ENCODE measurements at places on chromosomes 12 and 14.

GRCh38 chr12:2924019-2924418, 33.3 kb downstream of the TULP3 start:
- peaks cover 64% of the 10 kb centered on the region for H3K36me3 ChIP-seq
- no peak for DNase-seq
- H3K27me3 ChIP-seq = no peaks in the 10 kb centered on the region
- no peak overlapping the region for H3K4me3 ChIP-seq

GRCh38 chr14:45253754-45254310, 830 bp upstream of the MIS18BP1 start:
- peak overlapping the region; percentile 98 for H3K27ac ChIP-seq
- peaks cover 36% of the 10 kb centered on the region for H3K4me1 ChIP-seq
- no peak for DNase-seq
- H3K4me3 ChIP-seq = peak overlapping the region; percentile 94
- H3K36me3 ChIP-seq = peaks cover 18% of the 10 kb centered on the region

GRCh38 chr14:22555384-22556011, 33.5 kb downstream of the DAD1 start:
- DNase-seq = no peak
- H3K4me1 ChIP-seq = peaks cover 95% of the 10 kb centered on the region
- peaks cover 4% of the 10 kb centered on the region for H3K27me3 ChIP-seq
- peak overlapping the region; percentile 91 for H3K4me3 ChIP-seq

- no peaks in the 10 kb centered on the region for H3K27me3 ChIP-seq
- DNase-seq = no peak
Measured at GRCh38 chr12:3019005-3019680, 58.0 kb upstream of the TSPAN9 start.

DNA sequence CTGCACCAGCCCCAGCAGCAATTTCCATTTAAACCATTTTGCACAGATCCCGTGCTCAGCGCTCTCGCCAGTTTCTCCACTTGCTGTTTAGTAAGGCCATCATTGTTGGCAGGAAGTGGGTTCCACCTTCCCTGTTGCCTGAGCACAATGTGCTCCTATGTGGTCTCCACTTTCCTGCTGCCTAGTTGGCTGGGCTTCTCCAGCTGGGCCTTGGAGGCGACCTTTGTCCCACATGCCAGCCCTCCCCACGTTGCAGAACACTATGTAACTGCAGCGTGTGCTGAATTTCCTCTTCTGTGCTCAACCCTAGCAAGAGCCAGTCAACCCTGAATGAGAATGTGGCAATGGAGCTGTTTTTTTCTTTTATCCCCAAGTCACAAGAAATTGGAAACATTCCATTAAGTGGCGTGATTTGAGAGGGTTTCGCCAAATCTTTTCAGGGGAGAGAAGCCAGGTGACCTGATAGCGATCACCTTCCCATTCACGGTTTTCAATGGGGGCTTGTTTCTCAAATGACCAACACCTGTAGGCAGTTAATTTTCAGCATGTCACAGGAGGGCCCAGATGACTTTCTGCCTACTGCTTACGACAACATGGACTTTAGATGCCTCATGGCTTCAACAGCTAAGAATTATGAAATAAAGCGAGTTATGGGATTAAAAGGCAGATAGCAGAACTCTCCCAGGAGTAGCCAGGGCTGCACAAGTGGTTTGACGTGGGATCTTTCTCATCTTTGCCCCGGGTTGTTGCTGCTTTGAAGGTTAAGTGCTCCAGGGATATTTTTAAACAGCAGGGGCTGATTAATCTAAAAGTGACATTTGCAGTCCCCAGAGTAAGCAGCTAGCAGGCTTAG, at the start of gene ACACB:
Gene ACACB (plus strand): TSS at position 830 of the 853 bp plus-strand sequence. CDS start 22,819 bp downstream, outside the sequence.
- H3K27ac ChIP-seq = no peak within 1 kb of the TSS
- DNase-seq = no peak
- H3K4me1 ChIP-seq = peaks cover 36% of the 10 kb centered on the region

GRCh38 chr12:98374007-98374406, 141.4 kb upstream of the TMPO start:
- H3K4me1 ChIP-seq = peaks cover 15% of the 10 kb centered on the region
- no peak for DNase-seq
- H3K27me3 ChIP-seq = peaks cover 69% of the 10 kb centered on the region
- H3K36me3 ChIP-seq = no peaks in the 10 kb centered on the region
- no peak overlapping the region for H3K4me3 ChIP-seq

DNA sequence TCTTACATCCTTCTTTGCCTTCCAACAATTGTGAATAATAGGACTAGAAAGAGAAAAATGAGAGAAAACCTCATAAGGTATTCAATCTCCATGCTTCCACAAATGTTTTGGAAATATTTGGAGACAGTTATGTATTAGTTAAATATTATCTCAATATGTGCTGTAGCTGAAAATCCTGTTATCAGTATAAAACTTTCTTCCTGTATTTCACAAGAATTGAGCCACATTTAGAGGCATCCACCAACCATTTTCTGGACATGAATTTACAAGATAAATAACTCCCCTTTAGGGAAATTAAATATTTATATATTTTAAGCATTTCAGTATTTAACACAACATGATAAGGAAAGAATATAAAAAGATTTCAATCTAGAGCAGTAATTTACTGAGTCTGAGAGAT, 200.3 kb downstream of the GPHN start:
- no peaks in the 10 kb centered on the region for H3K4me1 ChIP-seq
- no peak overlapping the region for H3K4me3 ChIP-seq
- H3K36me3 ChIP-seq = peaks cover 18% of the 10 kb centered on the region
- no peaks in the 10 kb centered on the region for H3K27me3 ChIP-seq
- no peak for DNase-seq

DNA sequence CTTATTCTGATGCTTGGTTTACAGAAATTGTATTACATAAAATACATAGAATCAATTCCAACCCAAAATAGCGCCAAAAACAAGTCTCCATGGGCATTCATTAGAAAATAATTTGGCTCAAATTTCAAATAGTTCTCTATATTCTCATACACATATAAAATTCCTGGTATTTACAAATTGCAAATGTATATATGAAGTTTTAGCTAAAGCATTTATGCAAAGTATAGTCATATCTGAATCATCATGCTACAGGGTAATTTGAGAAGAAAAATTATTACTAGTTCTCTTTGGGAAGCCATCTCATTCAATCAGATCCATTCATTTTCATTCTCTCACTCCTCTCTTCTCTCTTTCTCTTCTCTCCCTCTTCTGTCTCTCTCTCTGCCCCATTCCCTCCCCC, 257.8 kb downstream of the DPF3 start:
- DNase-seq = no peak
- H3K27me3 ChIP-seq = no peaks in the 10 kb centered on the region
- H3K36me3 ChIP-seq = peaks cover 9% of the 10 kb centered on the region
- no peaks in the 10 kb centered on the region for H3K4me1 ChIP-seq
- H3K4me3 ChIP-seq = no peak overlapping the region

DNA sequence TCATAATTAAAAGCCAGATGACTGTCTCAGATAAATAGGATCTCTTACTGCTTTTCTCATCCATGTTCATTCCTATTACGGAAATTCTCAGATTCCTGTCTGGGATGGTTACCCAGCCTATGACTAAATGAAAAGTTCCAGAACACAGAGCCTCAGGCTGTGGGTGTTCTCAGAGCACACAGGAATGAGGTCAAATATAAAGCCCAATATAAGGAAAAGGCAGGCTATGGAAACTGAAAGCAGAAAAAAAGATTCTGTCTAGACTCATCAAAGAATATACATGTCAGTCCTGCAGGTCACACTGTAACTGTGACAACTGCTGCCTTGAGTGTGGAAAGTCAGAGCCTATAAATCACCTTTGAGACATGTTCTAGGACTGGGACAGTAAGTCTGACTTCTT, 64.3 kb downstream of the DCAF5 start:
- H3K4me1 ChIP-seq = peaks cover under 1% of the 10 kb centered on the region
- no peak overlapping the region for H3K4me3 ChIP-seq
- H3K27me3 ChIP-seq = no peaks in the 10 kb centered on the region
- no peak for DNase-seq
- peaks cover 14% of the 10 kb centered on the region for H3K36me3 ChIP-seq

GRCh38 chr12:128715485-128715884, 108.3 kb downstream of the SLC15A4 start:
- no peaks in the 10 kb centered on the region for H3K4me1 ChIP-seq
- H3K4me3 ChIP-seq = no peak overlapping the region
- no peaks in the 10 kb centered on the region for H3K36me3 ChIP-seq
- H3K27ac ChIP-seq = no peak overlapping the region

- H3K4me3 ChIP-seq = no peak overlapping the region
- no peaks in the 10 kb centered on the region for H3K36me3 ChIP-seq
- no peak for DNase-seq
- H3K4me1 ChIP-seq = no peaks in the 10 kb centered on the region
- H3K27me3 ChIP-seq = peaks cover 2% of the 10 kb centered on the region
Measured at GRCh38 chr14:30309405-30309804, 249.6 kb upstream of the G2E3 start.

DNA sequence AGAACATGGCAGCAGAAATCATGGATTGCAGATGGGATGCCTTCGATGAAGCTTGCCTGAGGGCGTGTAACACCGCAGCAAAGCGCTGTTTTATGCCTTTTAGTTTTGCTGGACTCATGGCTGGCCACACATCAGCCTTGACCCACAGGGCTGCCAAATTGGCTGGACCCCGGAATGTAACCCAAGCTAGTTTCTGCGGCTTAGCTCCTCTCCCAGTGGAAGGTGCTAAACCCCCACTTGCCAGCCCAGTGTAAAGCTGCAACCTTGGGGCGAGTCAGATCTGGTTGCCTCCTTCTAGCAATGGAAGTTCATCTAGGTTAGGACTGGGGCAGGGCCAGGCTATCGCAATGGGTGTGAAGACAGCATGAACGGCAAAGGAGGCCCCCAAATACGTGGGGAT, 38.3 kb downstream of the MEG3 start:
- DNase-seq = no peak
- no peak overlapping the region for H3K27ac ChIP-seq
- H3K4me1 ChIP-seq = no peaks in the 10 kb centered on the region
- no peak overlapping the region for H3K4me3 ChIP-seq
- no peaks in the 10 kb centered on the region for H3K36me3 ChIP-seq

Measured in naive thymus-derived CD8-positive, alpha-beta T cell (primary cell).